Left ventricle myocardium superior (tissue), 1 donor: ENCODE measurements at places on chromosomes 7 and 10. TPM values are rescaled to one million over a fixed set of nuclear protein-coding genes. Genes with fewer than 3 reads are reported as not detected.

- DNase-seq = no peak
Observed at GRCh38 chr7:113159746-113160339, 41.5 kb upstream of the SMIM30 start.

DNA sequence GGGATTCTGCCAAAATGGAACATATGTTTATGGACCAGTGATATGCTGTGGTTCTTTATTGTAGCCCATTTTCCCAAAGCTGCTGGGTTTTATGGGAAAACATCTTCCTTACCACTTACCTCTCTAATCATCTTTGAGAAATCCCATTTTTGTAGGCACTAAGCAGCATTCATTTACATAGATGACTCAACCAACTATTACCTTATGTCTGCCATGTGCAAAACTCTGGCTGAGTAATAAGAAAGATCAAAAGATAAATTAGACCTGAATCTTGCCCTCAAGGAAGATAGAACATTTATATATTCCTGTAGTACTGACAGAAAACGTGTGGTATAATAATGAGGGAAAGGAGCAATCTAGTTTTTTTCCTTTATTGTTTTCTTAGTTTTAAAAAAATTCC, 24.3 kb downstream of the CBLL1 start:
- DNase-seq = no peak

DNA sequence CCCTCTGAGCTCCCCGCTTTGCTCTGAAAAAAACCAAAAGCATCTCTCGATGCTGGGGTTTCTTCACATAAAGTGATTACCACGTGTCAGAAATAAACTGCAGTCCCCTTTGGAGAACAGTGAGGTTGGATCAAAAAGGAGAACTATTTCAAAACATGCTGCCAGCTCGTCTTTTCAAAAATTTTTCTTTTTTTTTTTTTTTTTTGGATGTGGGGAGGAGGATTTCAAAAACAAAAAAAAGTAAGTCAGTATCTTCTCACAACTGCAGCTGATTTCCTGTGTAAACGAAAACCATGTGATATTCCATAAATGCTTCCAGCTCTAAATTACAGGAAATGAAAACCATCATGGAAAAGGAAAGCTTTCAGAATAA, 155.0 kb upstream of the LYZL2 start:
- no peak for DNase-seq

- DNase-seq = peak; percentile 21
Observed at GRCh38 chr7:1979591-1980560, 252.9 kb downstream of the MAD1L1 start.

GRCh38 chr7:143419880-143420279, 11.2 kb upstream of the EPHA1 start:
- no peak for DNase-seq

- DNase-seq = no peak
Observed at GRCh38 chr7:106604303-106604924, 56.5 kb downstream of the CCDC71L start.

GRCh38 chr10:76184647-76185046, 753.2 kb downstream of the LRMDA start:
- no peak for DNase-seq

- no peak for DNase-seq
Observed at GRCh38 chr7:13778967-13779366, 210.5 kb downstream of the ETV1 start.

DNA sequence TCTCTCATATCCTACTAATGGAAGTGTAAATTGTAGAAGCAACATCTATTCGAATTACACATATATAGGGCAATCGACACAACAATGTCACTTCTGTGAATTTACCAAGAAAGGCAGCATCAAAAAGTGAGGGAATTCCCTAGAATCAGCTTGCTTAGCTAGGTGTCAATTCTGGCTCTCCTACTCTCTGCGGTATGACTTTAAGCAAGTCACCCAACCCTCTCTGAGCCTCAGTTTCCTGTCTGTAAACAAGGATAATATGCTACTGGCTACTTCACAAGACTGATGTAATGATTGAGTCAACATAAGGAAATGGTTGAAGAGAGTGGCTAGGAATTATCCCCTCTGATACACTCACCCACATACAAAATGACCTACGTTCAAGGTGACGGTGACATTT, 19.4 kb downstream of the CCDC6 start:
- DNase-seq = no peak

GRCh38 chr10:69968830-69969229, 83.8 kb upstream of the MACROH2A2 start:
- DNase-seq = no peak

DNA sequence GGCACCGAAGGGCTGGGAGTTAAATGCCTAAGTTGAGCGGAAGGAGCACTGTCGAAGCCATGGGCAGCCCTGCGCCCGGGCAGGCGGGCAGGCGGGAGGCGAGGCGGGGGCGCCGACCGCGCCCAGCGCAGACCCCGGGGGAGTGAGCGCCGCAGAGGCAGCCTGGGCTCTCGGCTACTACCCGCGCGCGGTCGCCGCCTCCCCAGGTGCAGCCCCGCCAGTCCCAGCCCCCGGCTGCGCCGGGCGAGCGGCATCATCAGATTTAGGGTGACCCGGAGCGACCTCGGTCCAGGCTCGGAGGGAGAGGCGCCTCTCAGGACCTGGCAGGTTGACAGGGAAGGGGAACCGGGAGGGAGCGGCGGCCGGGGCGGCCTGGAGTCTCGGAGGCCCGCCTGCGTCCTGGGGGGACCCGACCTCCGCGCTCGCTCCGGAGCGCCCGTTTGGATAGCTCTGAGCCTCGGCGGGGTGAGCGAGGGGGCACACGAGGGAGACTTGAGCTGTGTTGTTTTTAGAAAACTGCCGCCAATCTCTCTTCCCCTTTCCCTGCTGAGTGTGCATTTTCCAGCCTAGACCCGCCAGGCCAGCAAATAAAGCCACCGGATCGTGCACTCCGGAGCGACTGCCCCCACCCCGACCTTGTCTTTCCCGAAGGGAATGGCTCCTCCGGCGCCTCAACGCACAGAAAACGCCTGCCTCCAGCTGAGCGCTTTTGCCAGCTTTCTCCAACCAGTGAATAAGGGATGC, 2.3 kb upstream of the NRP1 start:
- peak; percentile 85 for DNase-seq

Gene SPAG6
- not detected for total RNA-seq

Gene TUBAL3
- 0.12 TPM for total RNA-seq

Gene MRC1
- total RNA-seq = 26.7 TPM

Gene GJD4
- total RNA-seq = not detected

Gene CYP2C8
- not detected for total RNA-seq

Gene GFRA1
- total RNA-seq = 6.7 TPM

Gene NPTX2
- total RNA-seq = 2.1 TPM

Gene CABCOCO1
- not detected for total RNA-seq
